Activated CD4-positive, alpha-beta T cell treated with anti-CD3 and anti-CD28 coated beads for 24 hours (primary cell): ENCODE measurements at places on chromosomes 1 and 21.

DNA sequence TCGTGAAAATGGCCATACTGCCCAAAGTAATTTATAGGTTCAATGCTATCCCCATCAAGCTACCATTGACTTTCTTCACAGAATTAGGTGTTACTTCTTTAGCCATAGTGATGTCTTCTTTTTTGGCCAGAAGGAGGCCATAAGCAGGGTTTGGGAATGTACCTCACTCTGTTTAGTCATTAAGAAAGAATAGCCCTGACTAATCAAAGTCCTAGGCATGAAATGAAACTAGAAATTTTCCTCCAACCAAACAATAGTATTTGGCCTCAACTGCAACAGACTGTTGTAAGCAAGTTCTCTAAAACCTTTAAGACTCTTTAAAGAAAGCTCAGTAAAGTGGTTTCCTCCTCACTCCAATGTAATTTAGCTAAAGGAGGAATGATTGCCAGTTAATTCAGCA lies 163.9 kb downstream of the AKT3 start:
- no peak for DNase-seq

DNA sequence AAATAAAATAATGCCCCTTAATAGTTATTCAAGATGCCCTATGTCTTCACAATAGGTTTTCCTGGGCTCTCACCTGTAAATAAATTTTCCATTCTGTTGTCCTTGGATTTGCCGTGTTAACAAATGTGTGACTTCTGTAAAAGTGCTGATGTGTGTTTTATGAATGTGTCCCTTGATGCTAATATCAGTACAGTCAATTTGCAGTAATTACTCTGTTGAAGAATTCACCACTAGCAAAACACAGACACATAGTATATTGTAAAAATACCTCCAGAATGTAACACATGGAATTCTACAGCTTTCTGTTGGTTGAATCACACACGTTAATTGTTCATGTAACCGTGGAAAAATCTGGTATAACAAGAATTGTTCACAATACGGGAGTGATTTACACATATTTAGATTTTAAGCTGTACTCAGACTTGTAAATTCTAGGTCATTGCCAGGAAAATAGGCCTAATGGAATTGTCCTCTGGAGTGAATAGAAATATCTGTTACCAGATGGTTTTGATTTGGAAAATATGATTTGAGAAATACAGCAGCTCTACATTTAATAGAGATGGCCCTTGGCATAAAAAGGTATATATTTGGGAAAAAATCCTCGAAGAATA lies 36.7 kb upstream of the KCNK2 start:
- no peak for DNase-seq

DNA sequence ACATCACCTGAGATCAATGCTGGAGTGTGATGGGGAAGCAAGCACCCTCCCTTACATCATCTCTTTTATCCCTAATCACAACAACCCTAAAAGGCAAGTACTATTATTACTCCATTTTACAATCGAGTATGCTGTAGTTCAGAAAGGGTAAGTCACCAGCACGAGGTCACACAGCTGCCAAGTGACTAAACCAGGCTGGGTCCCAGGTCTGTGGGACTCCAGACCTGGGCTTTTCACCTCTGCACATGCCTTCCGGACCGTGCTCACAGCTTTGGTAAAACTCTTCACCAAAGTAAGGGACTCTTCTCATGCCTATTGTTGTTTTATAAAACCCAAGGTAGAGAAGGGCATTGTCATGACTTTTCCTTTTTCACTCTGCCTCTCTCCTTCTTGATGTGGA lies 130.9 kb downstream of the DMRTB1 start:
- no peak for DNase-seq

DNA sequence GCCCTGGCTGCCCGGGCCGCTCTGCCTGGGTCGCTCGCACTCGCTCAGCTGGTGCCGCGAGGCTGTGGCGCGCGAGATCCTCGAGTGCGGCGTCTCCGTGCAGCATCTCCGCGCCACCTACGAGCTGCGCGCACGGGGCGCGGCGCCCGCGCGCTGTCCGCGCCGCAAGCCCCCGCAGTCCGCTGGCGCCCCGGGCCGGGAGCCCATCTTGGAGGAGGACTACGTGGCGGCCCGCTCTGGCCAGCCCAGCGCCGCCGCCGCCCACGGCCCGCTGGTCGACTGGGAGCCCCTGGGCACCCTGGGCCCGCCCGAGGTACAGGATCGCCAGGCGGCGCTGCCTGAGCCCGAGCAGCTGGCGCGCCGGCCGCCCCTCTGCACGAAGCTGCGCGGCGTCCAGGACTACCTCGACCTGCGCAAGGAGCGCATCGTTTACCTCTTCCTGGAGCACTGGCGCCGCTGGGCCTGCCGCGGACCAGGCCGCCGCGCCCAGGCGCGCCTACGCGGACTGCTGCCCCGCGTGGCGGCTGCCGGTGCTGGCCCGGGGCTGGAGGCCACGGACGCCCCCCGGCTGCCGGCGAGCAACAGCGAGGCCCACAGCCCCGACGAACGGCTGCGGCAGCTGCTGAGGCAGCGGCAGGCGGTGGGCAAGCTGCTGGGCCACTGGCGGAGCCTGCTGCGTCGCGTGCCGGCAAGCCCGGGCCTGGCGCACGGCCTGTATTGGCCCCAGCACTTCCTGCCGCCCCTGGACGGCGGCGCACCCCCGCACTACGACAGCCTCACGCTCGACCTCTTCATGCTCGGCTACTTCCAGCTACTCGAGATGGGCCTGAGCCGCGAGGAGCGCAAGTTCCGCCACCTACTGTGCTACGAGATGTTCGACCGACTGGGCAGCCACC lies 10.9 kb downstream of the TNFRSF25 start:
- DNase-seq, result no peak

- no peak for DNase-seq
Observed at GRCh38 chr1:65527190-65527589, 106.7 kb downstream of the LEPR start.

GRCh38 chr1:17338706-17339493 lies 30.9 kb downstream of the PADI4 start:
- DNase-seq, result no peak

- DNase-seq, result no peak
Observed at GRCh38 chr1:84750110-84750730, 60.0 kb upstream of the SSX2IP start.

GRCh38 chr21:46029186-46029924 lies 47.8 kb downstream of the COL6A1 start:
- DNase-seq, result no peak

DNA sequence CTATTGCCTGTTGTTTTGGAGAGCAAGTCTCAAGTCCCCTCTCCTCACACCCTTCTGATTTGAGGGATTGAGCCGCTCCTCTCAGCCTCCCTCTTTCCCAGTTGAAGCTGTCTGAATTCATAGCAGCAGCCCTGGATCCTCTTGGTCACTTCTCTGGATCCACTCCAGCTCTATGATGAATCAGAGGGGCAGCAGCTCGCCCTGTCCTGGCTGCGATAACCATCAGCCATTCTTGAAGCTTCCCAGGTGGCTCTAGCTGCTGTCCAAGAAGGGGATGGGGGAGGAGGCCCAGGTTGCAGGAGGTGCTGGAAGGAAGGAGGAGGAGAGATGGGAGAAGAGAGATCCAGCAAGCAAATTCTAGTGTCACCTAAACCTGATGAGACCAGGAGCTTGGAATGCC lies 31.3 kb downstream of the WNT4 start:
- DNase-seq, result no peak

DNA sequence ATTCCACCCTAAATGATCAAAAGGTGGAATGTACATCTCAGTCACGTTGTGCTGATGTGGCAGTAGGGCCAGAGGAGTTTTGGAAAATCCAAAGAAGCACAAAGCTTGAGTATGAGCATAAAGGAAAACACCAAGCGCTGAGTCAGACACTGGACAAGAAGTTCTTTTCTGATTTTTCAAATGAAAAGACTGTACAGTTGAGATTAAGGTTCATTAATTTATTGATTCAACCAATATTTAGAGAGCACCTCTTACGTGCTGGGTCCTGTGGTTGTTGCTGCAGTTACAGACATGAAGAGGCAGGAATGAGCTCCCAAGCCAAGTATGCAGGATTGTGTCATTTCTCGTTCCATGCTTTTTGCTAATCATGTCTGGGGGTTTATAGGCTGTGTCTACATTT lies 28.9 kb upstream of the APP start:
- DNase-seq, result no peak

DNA sequence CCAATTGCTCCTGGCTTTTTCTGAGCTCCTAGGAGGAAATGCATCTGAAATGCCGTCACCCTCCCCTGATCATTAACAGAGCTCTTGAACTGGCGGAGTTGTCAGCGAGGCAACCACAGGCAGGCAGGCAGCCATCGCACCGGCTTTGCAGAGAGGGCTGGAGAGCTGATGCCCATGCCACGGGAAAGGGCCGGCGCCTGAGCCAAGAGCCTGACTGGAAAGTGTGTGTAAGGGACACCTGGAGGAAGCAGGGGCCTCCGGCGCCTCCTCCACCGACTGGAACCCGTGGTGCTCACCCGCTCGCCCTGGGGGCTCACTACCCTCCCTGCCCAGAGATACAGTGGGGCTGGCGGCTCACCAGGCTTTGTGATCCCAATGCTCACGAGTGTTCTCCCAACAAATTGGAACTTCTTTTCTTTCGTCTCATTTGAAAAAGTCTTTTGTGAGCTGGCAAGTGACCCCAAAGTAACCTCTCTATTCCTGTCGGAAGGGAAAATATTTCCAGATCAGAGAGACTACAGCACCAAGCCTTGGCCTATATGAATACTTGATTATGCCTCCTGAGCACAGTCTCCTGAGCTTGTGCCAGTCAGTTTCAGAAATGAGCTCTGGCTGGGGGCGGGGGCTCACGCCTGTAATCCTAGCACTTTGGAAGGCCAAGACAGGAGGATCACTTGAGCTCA lies 97.7 kb upstream of the SLC25A33 start:
- DNase-seq, result no peak

DNA sequence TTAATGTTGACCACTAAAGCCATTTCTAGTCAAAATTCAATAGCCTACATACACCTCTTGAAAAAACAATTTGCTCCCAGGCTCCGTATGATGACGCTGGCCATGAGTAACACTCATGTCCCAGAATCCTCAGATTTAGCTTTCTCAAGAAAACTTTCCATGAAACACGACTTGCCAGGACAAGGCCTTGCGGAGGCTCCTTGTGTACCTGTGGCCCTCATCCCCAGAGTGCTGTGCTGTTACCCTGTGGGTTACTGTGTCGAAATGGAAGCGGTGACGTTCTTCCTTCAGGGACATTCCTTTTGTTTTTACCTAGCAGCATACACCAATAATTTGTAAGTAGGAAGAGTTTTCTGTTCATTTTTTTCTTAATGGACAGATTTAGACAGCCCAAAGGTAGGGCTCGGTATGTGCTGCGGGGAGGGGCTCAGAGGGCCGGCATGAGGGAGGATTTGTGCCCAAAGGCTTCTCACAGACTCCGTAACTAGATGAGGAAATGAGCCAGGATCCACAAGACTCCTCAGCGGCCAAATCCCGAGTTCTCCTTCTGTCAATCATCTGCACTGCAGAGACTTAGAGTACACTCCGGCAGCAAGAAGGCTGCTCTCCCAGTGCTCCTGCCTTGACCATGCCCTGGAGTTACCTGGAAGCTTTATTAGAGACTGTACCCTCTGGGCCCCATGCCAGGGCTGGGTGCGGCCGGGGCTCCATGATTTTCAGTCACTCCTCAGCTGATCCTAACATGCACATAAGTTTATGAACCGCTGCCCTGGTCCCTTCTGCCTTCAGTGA lies 17.8 kb downstream of the GNG12 start:
- DNase-seq, result no peak

GRCh38 chr1:76868916-76869315 lies 1.6 kb downstream of the ST6GALNAC5 start:
- DNase-seq, result no peak

GRCh38 chr21:42582787-42583476 lies 69.3 kb downstream of the SLC37A1 start:
- DNase-seq, result no peak

DNA sequence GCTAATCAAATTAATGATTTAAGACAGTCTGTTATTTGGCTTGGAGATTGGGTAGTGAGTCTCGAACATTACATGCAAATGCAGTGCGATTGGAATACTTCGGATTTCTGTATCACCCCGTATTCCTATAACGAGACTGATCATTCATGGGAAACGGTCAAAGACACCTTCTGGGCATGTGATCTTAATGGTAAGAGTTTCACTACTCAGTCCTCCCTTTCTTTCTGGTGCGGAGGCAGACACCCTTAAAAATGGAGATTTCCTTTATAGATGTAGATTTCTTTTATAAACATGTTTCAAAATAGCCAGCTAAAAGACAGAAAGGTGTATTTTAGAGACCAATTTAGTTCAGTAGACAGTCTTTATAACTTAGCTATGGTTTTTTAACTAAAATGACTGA lies 74.4 kb downstream of the HS2ST1 start:
- no peak for DNase-seq

GRCh38 chr1:40662151-40662550 lies 3.3 kb downstream of the RIMS3 start:
- no peak for DNase-seq

- DNase-seq, result no peak
Observed at GRCh38 chr1:8639148-8639547, 178.3 kb downstream of the RERE start.

GRCh38 chr1:160658814-160659193 lies 12.0 kb upstream of the SLAMF1 start:
- no peak for DNase-seq

DNA sequence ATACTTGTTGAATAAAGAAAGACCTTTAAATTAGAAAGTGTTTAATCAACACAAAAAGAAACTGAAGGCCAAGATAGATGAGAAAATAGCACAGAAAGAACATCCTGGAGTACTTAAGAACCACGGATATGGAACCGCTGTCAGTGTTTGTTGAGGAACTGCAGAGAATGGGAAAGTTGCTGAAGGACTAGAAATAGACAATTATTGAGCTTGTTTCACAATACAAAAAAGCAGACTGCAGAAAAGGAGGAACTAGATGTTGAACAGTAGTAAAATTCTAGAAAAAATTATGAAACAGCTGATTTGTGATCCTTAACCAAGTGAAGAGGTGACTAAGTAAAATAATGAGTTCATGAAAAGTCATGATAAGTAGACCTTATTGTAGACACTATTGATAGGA lies 29.7 kb downstream of the MYSM1 start:
- no peak for DNase-seq

DNA sequence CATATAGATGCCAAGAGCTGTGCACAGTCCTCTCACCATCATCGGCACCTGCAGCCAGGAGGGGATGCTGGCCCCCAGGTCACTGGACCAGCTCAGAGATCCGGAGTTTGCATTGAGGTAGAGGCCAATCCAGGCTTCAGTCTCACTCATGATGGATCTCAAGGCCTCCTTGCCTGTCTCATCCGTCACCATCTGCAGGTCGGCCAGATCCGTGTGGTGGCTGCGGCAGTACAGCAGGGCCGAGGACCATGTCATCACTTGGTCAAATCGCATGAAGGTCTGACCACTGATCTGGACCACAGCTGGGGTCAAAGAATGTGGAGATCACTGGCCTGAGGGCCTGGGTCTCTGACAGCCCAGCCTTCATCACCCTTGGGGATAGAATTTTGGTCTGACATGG lies 6.6 kb downstream of the CLEC20A start:
- no peak for DNase-seq

- no peak for DNase-seq
Observed at GRCh38 chr1:17004466-17005364, 7.0 kb downstream of the ATP13A2 start.

DNA sequence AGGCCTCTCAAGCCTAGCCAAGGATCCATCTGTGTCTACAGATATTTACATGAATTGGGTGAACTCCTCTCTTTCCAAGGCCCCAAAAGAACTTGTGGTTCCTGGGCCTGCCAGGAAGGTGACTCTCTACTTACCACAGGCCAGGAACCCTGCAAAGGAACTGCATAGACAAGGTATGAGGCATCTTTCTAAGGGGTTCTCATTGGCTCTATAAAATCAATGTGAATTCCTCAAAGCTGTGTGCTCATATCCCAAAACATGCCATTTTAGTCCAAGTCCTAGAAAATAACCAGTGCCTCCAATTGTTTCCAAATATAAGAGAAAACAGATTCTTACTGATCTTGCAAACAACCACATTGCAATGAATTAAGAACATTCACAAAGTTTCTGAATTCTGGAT lies 39.9 kb upstream of the RGL1 start:
- no peak for DNase-seq
